ENCODE measurements at places on chromosomes 13 and 19.
A peak's percentile ranks its signal among the peaks of the same experiment; 100 is the strongest.

GRCh38 chr19:13396250-13397080 is 109.8 kb downstream of the CACNA1A start:
- no peak for DNase-seq

DNA sequence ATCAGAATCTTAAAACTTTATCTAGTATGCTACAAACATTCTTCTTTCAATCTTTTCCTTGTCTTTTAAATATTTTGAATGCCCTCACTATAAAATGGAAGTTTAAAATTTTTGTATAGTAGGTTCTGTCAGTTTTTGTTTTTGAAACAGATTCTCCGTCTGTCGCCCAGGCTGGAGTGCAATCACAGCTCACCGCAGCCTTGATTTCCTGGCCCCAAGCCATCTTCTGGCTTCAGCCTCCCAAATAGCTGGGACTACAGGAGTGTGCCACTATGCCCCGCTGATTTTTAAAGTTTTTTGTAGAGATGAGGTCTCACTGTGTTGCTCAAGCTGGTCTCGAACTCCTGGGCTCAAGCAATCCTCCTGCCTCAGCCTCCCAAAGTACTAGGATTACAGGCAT is 20.7 kb downstream of the PHF11 start:
- DNase-seq = no peak

GRCh38 chr19:56118666-56119581 is 2.2 kb downstream of the ZNF787 start:
- no peak for DNase-seq

GRCh38 chr19:48230555-48231129 is 25.1 kb downstream of the CARD8 start:
- no peak for DNase-seq

- DNase-seq = no peak
Measured at GRCh38 chr19:17685451-17686022, 2.6 kb downstream of the UNC13A start.

DNA sequence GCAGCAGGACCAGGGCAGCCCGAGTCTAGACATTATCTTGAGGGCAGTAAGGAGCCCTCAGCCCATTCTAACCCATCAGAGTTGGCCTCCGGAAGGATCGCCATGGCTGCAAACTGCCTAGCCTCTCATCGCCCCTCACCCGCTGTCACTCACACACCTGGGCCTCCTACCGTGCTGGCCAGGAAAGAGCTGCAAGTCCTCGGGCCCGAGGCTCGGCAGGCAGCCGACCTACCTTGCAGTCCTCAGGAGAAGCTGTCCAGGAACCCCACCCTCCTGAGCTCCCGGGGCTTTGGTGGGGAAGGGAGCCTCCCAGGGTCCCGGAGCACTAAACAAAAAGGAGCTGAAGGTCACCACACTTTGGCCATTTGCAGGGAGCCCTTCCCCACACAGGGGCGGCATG is 46.8 kb downstream of the CCNE1 start:
- DNase-seq = no peak

GRCh38 chr19:34677386-34678084 is at the start of gene ZNF302:
ZNF302 (plus strand) TSS chr19:34677678; CDS start chr19:34678805, 1,127 bp downstream.
- peak; percentile 87 for DNase-seq

DNA sequence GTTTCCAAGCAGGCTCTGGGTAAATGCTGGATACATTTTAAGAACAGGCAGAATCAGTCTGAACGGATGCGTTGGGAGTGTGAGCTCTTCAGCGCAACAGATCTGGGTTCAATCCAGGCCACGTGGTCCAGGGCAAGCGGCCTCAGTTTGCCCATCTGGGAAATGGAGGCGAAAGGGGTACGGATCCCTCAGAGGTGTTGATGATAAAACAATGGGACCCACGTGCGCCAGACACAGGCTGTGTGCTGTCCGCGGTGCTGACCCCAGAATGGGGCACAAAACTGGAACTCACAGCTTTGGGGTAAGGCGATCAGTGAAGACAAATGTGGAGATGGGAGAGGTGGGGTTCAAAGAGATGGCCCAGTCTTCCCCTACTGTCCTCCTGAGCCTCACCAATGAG is 13.1 kb upstream of the PDE4C start:
- no peak for DNase-seq

DNA sequence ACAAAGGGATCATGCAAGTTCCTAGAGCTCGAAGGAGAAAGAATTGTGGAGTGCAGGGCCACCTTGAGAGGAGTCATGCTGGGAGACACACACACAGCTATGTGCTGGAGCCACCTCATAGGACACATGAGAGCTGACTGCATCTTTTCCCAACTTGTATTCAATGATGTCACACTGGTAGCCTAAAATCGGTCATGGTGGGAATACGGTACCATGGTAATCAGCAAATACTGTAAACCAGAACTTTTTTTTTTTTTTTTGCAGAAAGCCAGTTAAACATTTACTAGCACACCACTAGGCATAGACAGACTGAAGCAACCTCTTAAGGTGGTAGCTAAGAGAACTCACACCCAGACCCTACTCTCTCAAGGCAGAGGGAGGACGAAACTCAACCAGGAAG is 47.0 kb upstream of the INTS6 start:
- no peak for DNase-seq

DNA sequence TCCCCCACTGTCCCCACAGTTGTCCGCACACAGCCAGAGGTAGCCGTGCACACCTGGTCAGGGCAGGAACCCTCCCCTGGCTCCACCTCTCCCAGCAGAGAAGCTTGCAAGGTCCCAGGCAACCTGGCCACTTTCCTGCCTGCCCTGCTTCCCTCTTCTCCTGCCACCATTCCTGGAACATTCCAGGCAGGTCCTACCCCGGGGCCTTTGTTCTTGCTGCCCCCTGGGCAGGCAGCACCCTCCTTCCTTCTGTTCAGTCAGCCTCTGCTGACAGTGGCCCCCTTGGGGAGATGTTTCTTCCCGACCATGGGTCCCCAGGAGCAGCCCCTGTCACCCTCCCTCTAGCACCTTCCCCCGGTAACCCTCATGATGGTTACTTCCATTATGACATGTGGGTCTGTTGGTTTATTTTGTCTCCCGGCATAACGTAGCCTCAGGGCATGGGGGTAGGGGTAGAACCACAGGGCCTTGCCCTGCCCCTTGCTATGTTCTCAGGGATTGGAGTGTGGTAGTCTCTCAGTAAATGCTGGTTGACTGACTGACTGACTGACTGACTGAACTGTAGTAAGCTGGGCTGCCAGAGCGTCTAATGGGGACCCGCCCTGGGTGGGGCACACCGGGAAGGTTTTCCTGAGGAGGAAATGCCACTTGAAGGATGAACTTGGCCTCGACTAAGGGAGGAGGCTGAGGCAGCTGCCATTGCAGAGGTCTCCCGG is 10.8 kb downstream of the PAK4 start:
- no peak for DNase-seq

GRCh38 chr13:39399102-39399501 is 203.9 kb downstream of the LHFPL6 start:
- no peak for DNase-seq

GRCh38 chr19:1582201-1582600 is 10.5 kb downstream of the MBD3 start:
- no peak for DNase-seq

- no peak for DNase-seq
Measured at GRCh38 chr13:79880818-79881217, 399.9 kb downstream of the NDFIP2 start.

DNA sequence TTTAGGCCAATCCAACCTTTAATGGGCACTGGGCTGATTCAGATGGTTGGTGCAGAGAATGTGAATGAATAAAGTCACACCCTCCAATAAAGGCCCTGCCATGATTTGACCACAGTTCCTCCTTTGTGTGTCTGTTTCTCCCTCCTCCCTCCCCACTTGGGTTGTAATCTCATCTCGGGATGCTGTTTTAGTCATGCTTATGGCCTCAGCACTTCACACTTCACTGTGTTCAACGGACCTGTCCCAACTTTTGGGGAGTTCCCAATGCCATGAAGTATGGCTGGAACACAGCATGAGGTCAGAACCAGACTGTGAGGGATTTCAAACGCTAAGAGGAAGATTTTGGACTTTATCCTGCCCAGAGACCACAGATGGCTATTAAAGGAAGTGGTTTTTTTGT is 5.6 kb upstream of the RAB8A start:
- DNase-seq = no peak

- DNase-seq = no peak
Measured at GRCh38 chr13:71219698-71220415, 647.1 kb downstream of the DACH1 start.

- no peak for DNase-seq
Measured at GRCh38 chr19:17385878-17386611, 8.0 kb downstream of the CCDC194 start.

GRCh38 chr19:12843999-12844732 is 5.9 kb downstream of the MAST1 start:
- no peak for DNase-seq

DNA sequence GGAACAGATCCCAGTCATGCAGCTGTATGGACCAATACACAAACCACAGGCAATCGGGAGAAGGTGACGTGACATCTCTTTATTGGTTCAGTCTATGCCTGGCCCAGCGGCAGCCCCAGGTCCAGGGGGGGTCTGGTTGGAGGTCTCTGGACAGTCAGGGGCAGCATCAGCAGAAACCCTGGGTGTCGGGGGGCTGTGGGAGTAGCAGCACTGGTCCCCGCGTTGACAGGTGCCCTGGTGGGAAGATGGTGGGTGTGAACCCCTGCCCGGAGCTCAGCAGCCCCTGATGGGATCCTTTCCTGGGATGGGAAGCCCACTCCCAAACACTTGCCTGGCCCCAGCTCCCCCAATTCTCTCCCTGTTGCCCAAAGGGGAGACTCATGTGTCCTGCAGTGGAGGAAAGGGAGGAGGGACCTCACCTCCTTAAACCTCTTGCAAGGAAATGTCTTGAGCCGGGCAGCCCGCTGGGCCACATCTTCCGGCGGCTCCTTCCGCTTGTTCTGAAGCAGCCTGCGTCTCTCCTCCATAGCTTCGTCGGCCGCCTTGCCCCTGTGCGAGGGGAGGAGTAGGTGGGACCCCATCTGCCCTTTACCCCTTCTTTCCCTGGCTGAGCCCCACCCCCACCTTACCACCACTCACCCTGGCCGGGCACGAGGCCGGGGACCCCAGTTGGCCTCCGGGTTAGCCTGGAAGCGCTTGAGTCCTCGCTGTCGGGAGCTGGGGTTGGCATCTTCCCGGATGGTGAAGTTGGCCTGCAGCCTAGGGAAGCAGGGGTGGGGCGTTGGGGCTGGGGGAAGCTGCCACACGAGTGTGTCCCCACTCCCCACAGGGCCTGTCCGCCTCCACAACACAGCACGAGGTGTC is 2.4 kb upstream of the LYL1 start:
- no peak for DNase-seq

DNA sequence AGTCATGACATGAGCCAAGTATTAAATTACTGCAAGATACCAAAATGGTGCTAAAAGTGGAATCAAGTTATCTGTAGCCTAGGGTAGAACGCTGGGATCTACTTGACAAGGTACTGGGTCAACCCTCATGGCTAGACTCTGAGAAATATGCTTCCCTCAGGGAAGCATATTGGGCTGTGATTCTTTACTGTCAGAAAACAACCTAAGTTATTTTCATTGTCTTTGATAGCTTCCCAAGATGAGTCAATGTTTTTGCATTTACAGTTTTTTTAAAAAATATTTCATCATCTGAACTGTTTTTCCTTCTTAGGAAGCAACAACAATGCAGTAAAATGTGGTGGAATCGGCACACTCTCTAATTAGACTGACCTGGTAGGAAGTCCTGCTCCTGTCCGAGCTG is 218.0 kb downstream of the RGCC start:
- no peak for DNase-seq

DNA sequence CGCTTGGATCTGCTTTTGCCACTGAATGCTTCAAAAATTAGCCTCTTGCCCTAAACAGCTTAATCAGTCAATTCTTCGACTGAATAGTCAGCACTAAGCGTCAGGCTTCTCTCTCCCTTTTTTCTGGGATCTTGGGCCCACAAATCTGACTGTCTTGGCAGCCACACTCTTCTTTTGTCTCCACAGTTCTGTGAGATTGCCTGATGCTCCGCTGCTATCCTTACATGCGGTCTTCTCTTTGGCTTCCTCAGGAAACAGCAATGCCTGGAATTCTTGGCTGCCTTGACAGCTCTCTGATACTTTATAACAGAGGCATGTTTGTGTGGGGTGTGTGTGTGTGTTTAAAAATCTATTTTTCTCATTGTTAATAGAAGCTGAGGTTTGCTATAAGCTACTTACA is 32.6 kb downstream of the ERCC5 start:
- no peak for DNase-seq
